ENCODE measurements at places on chromosomes 13 and 19.

GRCh38 chr19:36182612-36183244 is 30.5 kb upstream of the COX7A1 start:
- DNase-seq: no peak

DNA sequence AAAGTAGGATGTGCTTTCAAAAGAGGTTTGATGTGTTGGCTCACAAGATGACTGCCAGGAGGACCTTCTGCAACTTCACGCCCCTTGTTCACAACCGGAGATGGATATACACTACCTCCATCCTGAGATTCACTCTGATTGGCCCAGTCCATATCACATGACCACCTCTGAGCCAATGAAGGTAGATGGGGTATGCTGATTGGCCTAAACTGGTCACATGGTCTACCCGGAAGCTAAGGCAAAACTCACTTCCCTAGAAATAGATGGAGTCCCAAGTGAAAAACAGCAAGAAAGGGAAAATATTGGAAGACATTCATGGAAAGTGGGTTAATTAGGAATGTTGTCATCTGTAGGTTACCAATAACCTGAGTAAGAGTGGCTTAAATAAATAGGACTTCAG is 119.7 kb upstream of the MRI1 start:
- DNase-seq: no peak

GRCh38 chr19:46654621-46655152 is 6.3 kb downstream of the DACT3 start:
- no peak for DNase-seq

GRCh38 chr13:20457670-20458069 is 68.0 kb downstream of the CRYL1 start:
- DNase-seq: no peak

DNA sequence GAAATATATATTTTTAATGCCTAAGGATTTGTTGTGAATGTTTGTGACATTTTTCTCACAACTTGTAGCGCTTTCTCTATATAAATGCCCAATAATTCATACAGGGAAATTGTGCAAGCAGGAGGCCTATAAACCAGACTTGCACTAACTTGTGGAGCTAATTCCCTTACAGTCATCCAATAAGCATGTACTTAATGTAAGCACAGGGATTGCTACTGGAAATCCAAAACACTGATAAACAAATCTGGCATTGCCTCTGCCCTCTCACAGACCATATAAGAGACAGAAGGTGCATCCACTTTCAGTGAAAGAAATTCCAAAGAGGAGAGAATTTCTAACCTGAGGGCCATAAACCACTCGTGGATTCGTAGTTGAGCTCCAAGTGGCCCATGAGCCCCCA is 518.8 kb downstream of the MYO16 start:
- DNase-seq: peak; percentile 55

DNA sequence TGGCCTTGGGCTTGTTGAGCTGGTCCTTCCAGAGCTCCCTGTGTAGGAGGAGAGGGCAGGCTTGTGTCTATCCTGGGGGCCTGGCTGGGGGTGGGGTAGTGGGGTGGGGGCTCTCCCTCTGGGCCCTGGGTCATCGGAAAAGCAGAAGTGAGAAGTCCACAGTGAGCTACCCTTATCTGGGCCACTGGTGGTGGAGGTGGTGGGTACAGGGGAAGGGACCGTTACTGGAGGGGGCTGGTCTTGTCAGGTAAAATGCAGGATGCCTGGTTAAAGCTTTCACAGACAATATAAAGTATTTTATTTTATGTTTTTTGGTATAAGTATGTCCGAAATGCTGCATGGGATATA is 342 bp upstream of the SIGLEC10 start:
- no peak for DNase-seq

DNA sequence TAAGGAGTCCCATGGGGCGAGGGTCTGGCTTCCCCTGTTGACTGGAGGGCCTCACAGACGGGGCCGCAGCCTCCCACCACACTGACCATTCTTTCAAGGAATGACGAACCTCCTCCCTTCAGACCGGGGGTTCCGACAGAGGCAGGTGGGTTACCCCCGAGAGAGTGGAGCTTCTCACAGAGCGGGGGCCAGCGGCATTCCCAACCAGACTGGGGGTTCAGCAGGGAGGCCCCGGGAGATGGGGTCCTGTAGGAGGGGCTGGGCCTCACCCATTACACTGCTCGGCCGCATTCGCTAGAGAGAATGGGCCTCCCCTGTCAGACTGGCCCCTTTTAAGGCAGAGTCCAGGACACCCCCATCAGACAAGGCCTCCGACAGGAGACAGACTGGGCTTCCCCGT is 15.6 kb upstream of the C2CD4C start:
- no peak for DNase-seq

DNA sequence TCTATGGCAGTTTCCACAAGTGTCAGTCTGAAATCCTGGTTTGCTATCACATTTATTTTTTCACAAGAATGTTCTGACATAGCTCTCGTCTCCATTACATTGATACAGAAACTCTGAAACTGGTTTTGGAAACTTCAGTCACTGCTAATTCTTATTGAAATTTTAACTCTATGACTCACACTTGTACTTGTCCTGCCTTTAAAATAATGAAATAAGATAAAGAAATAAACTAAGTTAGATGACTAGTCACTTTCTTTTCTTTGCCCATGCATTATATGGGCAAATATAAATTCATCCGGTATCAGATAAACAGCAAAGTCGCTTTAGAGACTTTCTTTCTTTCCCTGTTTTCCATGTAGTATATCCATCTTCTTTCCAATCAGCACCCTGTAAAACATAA is 257.5 kb downstream of the PCDH9 start:
- DNase-seq: no peak

GRCh38 chr19:3783660-3784584 is 2.3 kb downstream of the MATK start:
- no peak for DNase-seq

- no peak for DNase-seq
Measured at GRCh38 chr13:63948045-63948444, 2532.4 kb upstream of the PCDH20 start.

GRCh38 chr19:41844601-41845000 is at the start of gene LYPD4:
TSS of gene LYPD4 (minus strand) at chr19:41844683. CDS start at chr19:41839285, 5,398 bp downstream.
- DNase-seq: no peak

DNA sequence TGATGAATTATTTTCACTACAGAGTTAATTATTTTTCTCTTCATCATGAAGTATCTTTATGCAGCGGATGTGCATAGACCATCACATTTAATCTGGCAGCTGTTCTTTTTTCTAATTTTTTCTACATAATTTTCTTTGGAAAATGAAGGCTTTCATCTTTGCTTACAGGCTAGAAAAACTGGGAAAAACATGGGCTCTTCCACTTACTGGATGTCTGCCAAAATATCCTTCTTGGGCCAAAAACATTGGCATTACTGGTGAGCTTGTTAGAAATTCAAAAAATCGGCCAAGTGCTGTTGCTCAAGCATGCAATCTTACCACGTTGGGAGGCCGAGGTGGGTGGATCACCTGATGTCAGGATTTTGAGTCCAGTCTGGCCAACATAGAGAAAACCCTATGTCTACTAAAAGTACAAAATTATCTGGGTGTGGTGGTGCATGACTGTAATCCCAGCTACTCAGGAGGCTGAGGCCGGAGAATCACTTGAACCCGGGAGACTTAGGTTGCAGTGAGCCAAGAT is 176.8 kb downstream of the ZNF737 start:
- DNase-seq: no peak

- no peak for DNase-seq
Measured at GRCh38 chr13:34750078-34750931, 191.8 kb upstream of the NBEA start.

DNA sequence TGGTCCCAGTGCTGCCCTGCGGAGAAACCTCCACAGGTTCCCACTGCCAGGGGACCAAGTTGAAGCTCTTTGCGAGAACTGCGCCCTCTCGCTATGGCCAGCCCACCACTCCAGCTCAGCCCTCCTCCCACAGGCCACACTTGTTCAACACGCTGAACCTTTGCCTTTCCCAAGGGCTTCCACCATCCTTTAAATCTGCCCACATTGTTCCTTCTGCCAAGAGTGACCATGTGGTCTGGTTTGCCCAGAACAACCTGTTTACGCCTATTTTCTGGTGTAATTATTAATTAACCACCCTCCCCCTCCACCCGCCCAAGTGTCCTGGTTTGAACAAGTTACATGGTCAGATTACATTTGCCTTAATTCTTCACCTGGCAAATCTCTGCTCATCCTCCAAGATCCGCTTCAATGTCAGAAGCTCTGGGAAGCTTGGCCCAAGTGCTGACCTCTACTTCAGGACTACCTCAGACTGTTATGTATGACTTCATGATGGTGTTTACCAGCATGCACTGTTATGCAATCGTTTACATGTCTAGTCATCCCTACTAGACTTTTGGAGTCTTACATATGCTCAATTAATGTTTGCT is 12.0 kb upstream of the USP12 start:
- DNase-seq: peak; percentile 29

DNA sequence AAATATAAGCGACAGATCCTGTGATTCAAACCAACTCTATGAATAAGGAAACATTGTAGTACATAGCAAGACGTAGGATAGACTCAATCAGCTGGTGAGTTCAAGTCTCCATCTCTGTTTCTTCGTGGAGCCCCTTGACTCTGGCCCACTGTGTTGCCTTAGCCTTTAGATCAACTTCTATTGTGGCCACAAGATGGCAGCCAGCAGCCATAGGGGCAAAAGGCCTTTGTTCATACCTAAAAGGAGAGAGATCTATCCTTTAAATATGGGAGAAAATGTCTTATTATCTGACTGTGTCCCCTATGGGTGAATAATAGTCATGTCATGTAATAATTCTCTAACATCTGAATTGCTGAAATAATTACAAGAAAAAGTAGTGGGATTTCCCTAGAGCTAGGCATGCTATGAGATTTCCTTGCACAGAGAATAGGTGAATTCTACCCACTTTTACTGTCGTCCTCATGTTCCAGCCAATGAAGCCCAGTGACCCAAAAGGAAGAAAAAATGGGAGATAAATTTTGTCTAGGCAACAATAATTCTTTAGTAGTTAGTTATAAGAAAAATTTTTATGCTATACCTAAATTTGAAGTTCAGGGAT is 129.4 kb downstream of the PCDH20 start:
- DNase-seq: no peak

DNA sequence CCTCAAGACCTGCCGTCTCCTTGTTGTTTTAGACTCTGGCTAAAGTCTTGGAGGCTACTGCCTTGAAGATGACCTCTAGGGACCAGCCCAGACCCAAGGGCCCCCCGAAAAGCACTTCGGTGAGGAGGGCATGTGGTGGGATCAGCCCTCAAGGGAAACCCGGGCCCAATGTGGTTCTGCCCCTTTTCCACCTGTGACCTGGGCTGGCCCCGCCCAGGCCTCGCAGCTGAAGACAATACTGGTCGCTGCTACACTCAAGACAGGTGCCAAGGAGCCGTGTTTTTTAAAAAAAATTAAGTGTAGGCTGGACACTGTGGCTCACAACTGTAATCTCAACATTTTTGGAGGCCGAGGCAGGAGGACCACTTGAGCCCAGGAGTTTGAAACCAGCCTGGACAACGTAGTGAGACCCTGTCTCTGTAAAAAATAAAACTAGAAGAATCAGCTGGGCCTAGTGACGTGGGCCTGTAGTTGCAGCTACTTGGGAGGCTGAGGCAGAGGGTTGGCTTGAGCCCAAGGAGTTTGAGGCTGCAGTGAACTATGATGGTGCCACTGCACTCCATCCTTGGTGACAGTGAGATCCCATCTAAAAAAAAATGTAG is 903 bp downstream of the TLE6 start:
- DNase-seq: no peak

DNA sequence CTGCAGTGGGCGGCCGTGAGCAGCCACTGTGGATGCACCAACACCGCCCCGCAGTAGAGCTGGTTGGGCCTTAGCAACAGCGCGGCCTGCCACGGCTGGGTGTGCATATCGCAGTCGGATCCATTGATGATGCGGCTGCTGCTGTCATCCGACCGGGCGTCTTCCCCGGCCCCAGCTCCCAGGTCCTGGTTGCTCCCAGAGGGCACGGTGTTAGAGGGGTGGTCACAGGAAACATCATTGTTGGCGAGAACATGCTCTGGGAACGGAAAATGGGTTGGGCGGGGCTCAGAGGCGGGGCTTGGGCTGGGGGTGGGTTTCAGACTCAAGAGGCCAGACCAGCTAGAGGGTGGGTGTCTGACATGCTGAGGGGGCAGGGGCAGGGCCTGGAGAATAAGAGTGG is 3.0 kb downstream of the KLK5 start:
- DNase-seq: no peak

DNA sequence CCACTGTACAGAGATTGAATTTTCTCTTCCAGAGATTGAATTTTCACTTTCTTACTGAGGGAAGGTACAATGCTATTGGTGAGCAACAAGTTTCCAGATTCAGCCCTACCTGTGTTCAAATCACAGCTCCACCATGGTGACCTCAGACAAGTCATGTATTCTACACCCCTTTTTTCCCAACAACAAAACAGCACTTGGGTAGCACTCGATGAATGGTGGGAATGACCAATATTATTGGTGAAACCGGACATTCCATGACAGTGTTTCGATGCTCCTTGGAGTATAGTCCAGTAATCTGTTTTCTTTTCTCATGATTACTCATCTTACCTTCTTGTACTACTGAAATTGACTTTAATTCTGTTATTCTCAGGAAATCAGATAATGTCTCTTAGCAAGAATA is 266.2 kb upstream of the SOX21 start:
- DNase-seq: no peak

GRCh38 chr19:57239982-57240310 is 486 bp upstream of the ZNF805 start:
- no peak for DNase-seq

GRCh38 chr13:76813891-76814290 is 72.3 kb downstream of the KCTD12 start:
- DNase-seq: no peak

GRCh38 chr19:28602675-28603298 is 610.2 kb downstream of the UQCRFS1 start:
- DNase-seq: no peak

GRCh38 chr13:21537105-21537504 is 66.9 kb downstream of the MICU2 start:
- DNase-seq: no peak

DNA sequence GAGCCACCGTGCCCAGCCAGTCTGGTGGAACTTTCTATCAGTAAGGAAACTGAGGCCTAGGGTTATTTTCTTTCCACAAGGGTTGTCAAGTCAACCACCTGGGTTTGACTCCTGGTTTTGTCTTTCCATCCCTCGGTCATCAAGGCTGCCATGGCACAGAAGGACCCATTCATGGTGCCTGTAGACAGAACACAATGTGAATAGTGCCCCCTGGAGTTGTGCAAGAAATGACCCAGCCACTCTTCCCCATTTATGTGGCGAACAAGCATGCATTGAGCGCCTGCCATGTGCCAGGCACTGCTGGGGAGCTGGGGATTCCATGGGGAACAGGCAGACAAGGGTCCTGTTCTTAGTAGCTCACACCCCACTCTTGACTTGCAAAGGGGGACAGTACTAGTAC is 4.1 kb downstream of the SMARCA4 start:
- DNase-seq: no peak

DNA sequence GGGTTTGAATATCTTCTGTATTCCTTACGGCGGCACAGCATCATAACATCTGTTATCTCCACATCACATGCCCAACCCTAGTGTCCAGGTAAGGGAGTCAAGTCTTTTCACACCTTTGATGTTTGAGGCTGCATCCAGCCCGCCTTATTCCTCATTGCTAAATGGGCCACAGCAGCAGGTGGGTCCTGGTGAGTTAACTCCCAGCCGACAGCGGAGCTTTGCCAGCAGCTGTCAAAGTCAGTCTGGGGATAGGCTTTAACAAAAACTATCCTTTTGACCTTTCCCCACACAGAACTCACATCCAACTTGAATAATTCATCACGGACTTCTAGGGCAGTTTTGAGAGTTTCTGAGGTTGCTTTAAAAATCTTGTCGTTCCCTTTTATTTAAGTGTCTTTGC is 235.1 kb downstream of the DLEU7 start:
- no peak for DNase-seq
